Foreskin fibroblast (primary cell): ENCODE measurements at places on chromosomes 7 and 10.

GRCh38 chr10:3398825-3399646 is 226.5 kb upstream of the PITRM1 start:
- peak; percentile 91 for DNase-seq

DNA sequence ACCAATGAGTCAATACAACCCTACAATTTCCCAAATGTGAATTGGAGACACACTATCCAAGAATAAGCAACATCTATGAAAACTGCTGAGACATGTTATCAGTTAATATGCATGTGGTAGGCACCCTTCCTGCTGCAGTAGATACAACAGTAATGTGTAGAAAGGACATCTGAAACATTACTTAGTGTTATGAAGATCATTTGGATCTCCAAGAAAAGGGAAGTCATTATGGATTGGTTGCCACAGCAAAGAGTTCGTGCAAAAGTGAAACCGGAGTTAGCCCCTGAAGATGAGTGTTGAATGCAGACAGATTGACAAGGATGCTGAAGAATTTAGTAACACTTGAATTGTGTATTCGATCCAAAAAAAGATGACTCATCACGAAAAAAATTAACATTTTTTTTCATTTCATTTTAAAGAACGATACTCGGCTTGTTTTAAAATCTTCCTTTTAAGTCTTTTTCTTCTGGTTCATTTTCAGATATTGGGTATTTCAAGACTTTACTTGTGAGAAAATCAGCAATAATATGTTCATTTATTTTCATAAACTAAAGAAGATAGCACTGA is 322.4 kb upstream of the KLF6 start:
- DNase-seq, result no peak

DNA sequence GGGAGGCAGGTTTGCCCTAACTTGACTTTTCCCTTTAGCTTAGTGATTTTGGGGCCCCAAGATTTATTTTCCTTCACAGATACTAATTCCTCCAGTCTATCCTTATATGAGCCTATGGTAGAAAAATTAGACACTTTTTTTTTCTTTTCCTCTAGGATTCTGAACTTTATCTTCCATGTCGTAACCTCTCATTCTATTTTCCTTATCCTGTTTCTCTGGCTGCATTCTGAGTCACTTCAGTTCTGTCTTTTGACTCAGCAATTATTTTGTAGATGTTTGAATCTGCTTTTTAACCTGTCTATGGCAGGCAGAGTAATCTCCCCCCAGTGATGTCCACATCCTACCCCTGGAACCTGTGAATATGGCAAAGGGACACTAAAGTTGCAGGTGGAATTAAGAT is 7.1 kb upstream of the NOD1 start:
- no peak for DNase-seq

DNA sequence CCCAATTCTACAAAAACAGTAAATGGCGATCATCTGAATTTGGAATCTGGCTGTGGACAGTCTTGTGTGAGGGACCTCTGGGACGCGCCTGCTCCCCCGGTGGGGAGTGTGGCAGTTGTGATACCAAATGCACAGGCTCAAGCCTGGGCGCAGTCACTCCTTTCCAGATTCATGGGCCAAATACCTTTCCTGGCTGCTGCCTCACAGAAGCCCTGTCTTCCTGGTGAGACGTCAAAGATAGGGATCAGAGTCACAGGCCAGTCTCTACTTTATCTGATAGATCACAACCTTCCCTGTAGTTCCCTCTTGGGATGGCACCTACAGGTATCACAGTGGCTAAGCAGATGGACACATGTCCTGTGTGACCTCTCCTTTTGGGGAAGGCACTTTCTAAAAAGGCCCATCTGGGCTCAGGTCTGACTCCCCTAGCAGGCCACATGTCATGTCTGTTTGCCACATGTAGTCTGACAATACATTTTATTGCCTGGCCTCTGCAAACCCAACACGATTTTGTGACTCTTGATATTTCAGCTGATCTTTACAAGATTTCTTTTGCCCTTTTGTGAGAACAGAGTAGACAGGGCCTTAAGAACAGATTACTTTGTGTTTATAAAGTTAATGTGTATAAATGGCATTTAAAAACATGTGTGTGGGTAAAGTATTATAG is 150.1 kb downstream of the SNX10 start:
- DNase-seq, result no peak

- DNase-seq, result no peak
Observed at GRCh38 chr7:23157679-23158078, 24.2 kb upstream of the NUP42 start.

GRCh38 chr7:26237035-26237807 is 35.7 kb downstream of the CBX3 start:
- no peak for DNase-seq

GRCh38 chr7:158683541-158683940 is 21.1 kb downstream of the NCAPG2 start:
- no peak for DNase-seq

DNA sequence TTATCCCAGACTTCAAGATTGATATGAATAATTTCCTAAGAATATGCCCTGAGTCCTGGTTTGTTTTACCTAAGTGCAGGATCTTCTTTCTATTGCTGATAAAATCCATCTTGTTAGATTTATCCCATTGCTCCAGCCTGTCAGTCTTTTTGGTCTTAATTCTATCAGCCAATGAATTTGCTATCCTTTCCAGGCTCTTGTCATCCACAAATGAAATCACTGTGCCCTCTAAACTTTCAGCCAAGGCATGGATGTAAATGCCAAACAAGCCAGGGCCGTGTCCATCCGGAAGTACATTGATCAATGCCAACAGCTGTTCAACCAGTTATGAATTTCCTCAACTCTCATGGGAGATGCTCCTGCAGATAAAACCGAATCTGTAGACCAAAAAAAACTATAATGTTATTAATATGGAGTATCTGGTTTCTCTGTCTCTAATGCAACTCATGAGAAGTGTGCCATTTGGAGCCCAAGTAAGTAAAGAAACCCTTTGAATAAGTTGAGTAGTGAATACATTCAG is 40.0 kb downstream of the NPY start:
- DNase-seq, result no peak

DNA sequence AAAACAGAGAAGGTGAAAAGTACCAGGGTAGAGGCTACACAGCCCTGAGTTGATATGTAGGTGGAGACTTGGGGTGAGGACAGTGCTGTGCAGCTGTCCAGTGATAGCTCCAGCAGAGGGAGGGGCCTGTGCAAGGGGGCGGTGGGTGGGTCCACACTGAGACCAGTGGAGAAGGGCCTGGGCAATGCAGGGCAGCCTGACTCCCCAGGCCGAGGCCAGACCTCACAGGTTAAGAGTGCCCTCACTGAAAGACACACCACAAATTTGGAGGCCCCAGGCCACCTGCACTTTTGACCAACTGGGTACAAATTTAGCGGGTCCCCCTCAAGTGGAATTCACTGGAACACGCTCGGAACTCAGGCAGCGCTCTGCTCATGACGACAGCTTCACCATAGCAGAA is 6.7 kb upstream of the RASGEF1A start:
- no peak for DNase-seq

DNA sequence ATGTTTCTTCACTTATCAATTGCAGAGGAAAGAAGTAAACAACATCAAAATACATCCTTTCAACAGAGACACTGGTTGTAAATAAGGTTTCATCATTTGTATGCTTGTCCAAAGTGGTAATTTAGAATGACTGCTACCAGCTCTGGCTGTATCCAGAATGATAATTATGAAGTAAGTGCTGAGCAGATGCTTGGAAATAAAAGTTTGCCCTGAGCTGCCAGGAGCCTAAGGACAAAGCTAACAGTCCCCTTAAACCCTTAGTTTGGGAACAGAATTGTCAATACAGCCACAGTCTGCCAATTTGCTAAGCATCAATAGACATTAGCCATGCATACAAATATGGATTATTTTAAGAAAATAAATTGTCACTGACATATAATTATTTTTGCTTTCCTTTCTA is 147.0 kb upstream of the SLC13A1 start:
- no peak for DNase-seq

GRCh38 chr7:30744075-30744417 is 7.9 kb upstream of the INMT start:
- DNase-seq, result no peak

DNA sequence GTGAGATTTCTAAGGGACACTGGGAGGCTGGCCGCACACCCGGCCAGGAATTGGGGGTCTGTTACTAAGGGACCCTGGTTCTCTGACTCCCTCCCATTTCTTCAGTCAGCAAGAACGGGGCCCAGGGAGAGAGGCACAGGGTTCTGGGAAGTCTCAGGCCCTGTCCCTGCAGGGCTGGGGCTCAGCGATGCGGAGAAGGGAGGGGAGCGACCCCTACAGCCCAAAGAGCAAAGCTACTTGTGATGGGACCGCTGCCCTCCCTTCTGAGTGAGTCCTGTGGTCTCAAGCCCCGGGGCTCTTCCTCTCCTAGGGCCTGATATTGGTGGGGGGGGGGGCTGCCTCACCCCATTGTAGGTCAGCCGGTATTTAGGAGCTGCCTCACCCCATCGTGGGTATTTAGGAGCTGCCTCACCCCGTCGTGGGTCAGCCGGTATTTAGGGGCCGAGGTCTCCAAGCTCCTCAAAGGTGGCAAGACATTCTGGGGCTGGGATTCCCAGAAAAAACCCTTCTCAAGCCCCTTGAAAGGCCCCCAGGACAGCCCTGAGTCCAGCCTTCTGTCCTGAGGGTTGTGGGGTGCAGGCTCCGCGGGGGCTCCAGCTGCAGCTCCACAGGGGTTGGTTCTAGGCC is 16.9 kb upstream of the NKX6-2 start:
- no peak for DNase-seq

- DNase-seq, result no peak
Observed at GRCh38 chr7:131020759-131021261, 286.8 kb upstream of the KLF14 start.

- DNase-seq, result no peak
Observed at GRCh38 chr7:58086461-58086860, 636.5 kb downstream of the ZNF716 start.

DNA sequence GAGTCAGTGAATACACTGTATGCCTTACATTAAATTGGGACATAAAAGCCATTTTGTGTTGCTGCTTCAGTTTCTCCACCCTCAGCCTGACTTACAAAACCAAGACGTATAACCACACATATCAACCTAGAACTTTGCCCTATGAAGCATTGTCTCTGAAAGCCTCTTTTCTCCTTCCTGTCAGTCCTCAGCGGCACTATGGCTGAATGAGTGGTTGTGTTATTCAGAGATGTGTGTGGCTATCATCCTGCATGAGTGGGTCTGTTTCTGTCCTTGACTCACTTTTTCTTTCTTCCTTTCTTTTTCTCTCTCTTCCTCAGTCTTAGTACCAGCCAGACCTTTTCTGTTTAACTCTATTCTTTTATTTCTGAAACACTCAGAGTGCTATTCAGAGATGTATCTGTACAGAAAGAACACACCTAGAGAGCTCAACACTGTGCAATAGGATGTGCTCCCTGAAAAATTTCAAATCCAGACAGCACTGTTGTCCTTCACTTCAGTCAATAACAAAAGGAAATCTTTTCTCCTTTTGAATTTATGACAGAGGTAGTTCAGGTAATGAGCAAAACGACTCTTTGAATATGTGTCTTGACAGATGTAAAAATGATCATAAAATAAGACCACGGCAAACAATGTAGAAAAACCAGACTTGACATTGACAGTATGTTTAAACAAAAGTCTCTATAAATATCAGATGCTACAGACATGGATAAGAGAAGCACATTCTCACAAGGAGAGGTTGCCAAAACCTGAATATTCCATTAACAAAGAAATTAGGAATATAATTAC is 163.3 kb upstream of the FEZF1 start:
- no peak for DNase-seq

GRCh38 chr7:68619526-68619925 is 978.7 kb upstream of the AUTS2 start:
- DNase-seq, result no peak

DNA sequence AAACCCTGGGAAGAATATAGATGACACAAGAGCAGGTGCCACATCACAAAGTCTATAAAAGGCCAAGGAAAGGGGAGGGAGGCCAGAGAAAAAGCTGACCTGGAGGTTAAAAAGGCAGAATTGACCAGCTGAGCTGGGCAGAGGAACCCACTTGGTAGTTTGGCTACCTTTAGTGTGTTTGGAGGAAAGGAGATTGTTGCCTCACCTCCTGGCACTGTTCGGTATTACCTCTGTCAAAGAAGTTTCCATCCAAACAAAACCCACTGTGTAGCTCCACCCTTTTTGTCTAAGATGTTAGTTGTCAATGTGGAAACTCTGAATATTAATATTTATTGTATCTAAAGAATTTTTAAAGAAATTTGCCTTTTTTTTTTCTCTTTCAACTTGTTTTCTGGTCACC is 23.4 kb downstream of the ENTPD7 start:
- DNase-seq, result no peak

DNA sequence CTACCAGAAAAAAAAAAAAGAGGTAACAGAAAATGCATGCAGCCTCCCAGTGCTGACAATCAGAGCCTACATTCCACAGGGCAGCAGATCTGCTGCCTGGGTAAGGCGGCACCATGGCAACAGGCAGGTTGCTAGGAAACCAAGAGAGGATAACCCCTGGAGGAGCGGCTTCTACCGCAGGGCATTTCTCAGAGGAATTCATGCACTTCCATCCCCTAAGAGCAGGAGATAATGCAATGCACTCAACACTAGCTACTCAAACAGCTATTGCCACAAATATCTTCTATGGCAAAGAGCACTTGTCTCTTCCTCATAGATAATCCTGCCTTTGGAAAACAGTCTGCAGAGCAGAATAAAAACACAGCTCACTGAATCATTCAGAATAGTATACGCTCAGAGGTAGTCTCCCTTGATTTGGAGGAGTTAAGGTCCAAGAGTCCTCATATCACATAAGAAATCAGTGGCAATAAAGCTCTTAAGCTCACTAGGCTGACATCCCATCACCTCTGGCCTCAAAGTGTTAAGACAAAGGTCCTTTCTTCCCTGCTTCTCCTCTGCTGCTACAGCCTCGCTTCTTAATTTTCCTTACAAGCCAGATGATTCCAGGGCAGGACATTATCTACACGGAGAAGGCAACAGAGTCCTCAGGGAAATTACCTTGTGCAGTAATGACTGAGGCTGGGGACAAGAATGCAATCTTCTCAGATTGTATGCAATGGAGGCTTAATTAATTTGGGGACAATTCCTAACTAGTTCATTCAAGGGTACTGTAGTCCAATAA is 10.7 kb downstream of the PSAP start:
- peak; percentile 95 for DNase-seq

GRCh38 chr10:77236700-77237099 is 400.9 kb downstream of the KCNMA1 start:
- no peak for DNase-seq

- DNase-seq, result peak; percentile 68
Observed at GRCh38 chr10:103542764-103543616, 49.5 kb downstream of the NEURL1 start.

DNA sequence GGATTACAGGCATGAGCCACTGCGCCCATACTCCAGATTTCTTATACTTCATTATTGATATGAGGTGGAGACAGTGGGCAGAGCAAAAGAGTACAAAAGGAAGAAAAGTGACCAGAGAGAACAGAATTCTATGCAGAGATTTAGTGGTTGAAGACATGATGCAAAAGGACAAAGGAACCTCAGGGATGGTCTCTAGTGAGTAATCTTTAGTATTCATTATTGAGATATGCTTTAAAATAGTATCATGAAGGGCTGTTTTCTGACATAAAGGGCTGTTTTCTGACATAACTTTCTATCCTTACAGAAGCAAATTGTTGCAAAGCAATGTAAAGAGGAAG is 81.2 kb upstream of the OIT3 start:
- DNase-seq, result no peak

- DNase-seq, result no peak
Observed at GRCh38 chr7:8387551-8388256, 45.7 kb upstream of the NXPH1 start.

GRCh38 chr7:127782654-127783559 is 130.9 kb downstream of the SND1 start:
- peak; percentile 23 for DNase-seq

- DNase-seq, result no peak
Observed at GRCh38 chr7:140017543-140017942, 45.2 kb downstream of the PARP12 start.

GRCh38 chr7:157711353-157711888 is 374.6 kb downstream of the DNAJB6 start:
- no peak for DNase-seq
